ENCODE measurements at places on chromosomes 5 and 9. TPM values are rescaled to one million over a fixed set of nuclear protein-coding genes. Genes with fewer than 3 reads are reported as not detected.

The CXCL14 gene
- 0.38 TPM for total RNA-seq

The CARD6 gene
- total RNA-seq: 24.1 TPM

The GABRB2 gene
- 1.6 TPM for total RNA-seq

The ICE1 gene
- 28.5 TPM for total RNA-seq

The DAB2IP gene
- total RNA-seq: 81.6 TPM

The RABEPK gene
- 10.0 TPM for total RNA-seq

The OR1Q1 gene
- not detected for total RNA-seq

The FOXD4L3 gene
- total RNA-seq: not detected

The PCDHA3 gene
- 1.3 TPM for total RNA-seq

The BTNL8 gene
- 4.5 TPM for total RNA-seq

The PCDHB13 gene
- 3.2 TPM for total RNA-seq

The NOTCH1 gene
- 114 TPM for total RNA-seq

The LPAR1 gene
- 18.2 TPM for total RNA-seq

The RBM27 gene
- 17.7 TPM for total RNA-seq

The GABRA6 gene
- not detected for total RNA-seq

The SLC6A19 gene
- not detected for total RNA-seq

The NKD2 gene
- 64.4 TPM for total RNA-seq

The RNF20 gene
- total RNA-seq: 48.1 TPM

The SNCAIP gene
- 4.0 TPM for total RNA-seq

The GABRG2 gene
- total RNA-seq: not detected

The FBP2 gene
- not detected for total RNA-seq

The ECSCR gene
- 47.2 TPM for total RNA-seq

The ZNF454 gene
- total RNA-seq: 3.1 TPM

The SUSD1 gene
- total RNA-seq: 31.0 TPM

The IFNB1 gene
- total RNA-seq: not detected

The NME5 gene
- total RNA-seq: 2.4 TPM

The SLC6A3 gene
- 0.52 TPM for total RNA-seq

The COL27A1 gene
- 13.7 TPM for total RNA-seq

The GPX3 gene
- total RNA-seq: 1,259 TPM

The CYSRT1 gene
- total RNA-seq: 0.41 TPM

The INSL4 gene
- total RNA-seq: not detected

The OR1J4 gene
- total RNA-seq: not detected

The GFPT2 gene
- 20.4 TPM for total RNA-seq

The FAM53C gene
- 23.0 TPM for total RNA-seq

The SEC61B gene
- total RNA-seq: 116 TPM

The TEX10 gene
- total RNA-seq: 13.0 TPM

The IFNA2 gene
- total RNA-seq: not detected

The PCDHAC2 gene
- total RNA-seq: 10.0 TPM

The GKAP1 gene
- total RNA-seq: 5.4 TPM

The CER1 gene
- total RNA-seq: not detected

The GPBP1 gene
- 63.0 TPM for total RNA-seq

The WDR38 gene
- total RNA-seq: not detected

The WNK2 gene
- 0.35 TPM for total RNA-seq

The SLC2A6 gene
- 11.4 TPM for total RNA-seq

The PCDHA1 gene
- not detected for total RNA-seq

The TUT7 gene
- total RNA-seq: 34.1 TPM

The ADAMTSL1 gene
- total RNA-seq: 7.3 TPM

The SPATA31D4 gene
- not detected for total RNA-seq

The ALDOB gene
- total RNA-seq: not detected

The IL13 gene
- total RNA-seq: not detected

All from upper lobe of right lung (tissue), 1 donor.